ENCODE measurements at places on chromosomes 5 and 9.

DNA sequence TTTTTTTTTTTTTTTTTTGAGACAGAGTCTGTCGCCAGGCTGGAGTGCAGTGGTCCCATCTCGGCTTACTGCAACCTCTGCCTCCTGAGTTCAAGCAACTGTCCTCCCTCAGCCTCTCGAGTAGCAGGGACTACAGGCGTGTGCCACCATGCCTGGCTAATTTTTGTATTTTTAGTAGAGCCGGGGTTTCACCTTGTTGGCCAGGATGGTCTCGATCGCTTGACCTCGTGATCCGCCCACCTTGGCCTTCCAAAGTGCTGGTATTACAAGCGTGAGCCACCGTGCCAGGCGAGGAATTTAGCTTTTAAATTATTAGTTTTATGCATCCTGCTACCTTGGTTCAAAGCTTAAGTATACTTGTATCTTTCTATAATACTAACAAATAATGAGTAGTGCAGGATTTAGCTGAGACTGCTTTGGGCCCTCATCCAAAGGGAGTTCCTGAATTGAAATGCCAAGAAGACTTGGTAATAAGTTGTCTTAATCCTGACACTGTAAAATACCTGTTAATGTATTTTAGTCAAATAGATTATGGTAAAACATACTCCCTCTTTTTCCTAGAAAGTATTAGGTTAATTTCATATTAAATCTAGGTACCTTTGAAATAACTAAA lies 5.0 kb downstream of the CDC42SE2 start:
- no peak for DNase-seq

GRCh38 chr5:143916451-143916850 lies 104.5 kb downstream of the HMHB1 start:
- peak; percentile 64 for DNase-seq

GRCh38 chr9:134630861-134631260 lies 10.7 kb upstream of the COL5A1 start:
- DNase-seq: no peak

- DNase-seq: no peak
Measured at GRCh38 chr9:110776221-110776620, 107.6 kb downstream of the MUSK start.

DNA sequence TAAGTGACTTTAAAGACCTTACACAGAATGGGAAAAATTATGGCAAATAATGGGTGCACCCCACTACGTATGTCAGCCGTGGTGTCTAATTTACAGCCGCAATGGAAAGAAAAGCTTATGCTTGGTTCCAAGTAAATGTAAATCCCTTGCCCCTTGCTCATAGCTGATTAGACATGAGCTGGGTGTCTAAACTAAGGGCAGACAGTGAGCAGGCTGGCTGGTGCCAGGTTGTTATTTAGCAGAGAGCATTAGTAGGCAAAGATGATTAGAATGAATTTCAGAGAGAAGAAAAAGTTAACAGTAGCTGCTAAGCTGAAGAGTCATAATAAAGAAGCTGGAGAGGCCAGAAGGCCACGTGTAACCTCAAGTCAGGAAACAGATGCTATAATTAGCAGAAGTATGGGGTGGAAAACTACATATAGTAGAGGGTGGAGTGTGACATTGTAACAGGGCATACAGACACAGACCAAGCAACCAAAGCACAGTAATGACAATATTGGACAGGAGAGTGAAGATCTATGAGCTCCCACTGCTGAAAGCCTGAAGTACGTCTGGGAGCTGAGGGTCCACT lies 257.7 kb downstream of the MCTP1 start:
- DNase-seq: no peak

GRCh38 chr5:151227918-151228447 lies 4.1 kb upstream of the CCDC69 start:
- DNase-seq: no peak

- peak; percentile 50 for DNase-seq
Measured at GRCh38 chr5:159785656-159786055, 130.6 kb upstream of the ADRA1B start.

GRCh38 chr9:5326893-5327548 lies 12.7 kb downstream of the RLN1 start:
- no peak for DNase-seq

GRCh38 chr5:112642885-112643284 lies 94.8 kb upstream of the APC start:
- DNase-seq: peak; percentile 51

- DNase-seq: peak; percentile 29
Measured at GRCh38 chr9:650362-650761, 191.1 kb upstream of the DMRT1 start.

DNA sequence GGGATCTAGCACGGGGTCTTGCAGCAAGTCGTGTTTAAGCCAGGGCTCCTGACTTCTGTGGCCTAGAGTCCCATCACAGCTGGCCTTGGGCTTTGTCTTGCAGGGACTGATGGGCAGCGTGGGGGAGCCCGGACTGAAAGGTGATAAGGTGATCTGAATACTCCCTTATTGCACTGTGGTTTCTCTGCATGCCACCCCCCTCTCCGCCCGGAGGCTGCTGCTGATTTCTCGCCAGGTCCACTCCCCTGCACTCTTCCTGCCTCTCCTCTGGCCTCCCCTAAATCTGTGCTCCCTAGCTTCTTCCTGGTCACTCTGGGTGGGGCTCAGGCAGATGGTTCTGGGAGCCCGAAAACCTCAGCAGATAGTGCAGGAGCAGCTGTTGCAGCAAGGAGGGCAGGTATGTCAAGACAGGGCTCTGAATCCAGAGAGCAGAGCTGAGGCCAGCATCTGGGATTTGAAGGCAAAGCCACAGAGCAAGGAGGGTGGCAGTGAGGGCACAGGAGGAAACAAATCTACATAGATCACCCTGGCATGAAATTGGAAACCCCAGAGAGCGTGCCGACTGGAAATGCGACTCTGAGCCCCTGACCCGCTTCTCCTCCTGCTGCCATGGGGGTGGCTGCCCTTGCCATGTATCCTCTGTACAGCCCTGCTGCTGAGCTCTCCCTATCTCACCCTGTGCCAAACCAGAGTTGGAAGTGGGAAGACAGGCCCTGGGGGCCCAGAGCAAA lies 76.5 kb downstream of the COL27A1 start:
- no peak for DNase-seq

DNA sequence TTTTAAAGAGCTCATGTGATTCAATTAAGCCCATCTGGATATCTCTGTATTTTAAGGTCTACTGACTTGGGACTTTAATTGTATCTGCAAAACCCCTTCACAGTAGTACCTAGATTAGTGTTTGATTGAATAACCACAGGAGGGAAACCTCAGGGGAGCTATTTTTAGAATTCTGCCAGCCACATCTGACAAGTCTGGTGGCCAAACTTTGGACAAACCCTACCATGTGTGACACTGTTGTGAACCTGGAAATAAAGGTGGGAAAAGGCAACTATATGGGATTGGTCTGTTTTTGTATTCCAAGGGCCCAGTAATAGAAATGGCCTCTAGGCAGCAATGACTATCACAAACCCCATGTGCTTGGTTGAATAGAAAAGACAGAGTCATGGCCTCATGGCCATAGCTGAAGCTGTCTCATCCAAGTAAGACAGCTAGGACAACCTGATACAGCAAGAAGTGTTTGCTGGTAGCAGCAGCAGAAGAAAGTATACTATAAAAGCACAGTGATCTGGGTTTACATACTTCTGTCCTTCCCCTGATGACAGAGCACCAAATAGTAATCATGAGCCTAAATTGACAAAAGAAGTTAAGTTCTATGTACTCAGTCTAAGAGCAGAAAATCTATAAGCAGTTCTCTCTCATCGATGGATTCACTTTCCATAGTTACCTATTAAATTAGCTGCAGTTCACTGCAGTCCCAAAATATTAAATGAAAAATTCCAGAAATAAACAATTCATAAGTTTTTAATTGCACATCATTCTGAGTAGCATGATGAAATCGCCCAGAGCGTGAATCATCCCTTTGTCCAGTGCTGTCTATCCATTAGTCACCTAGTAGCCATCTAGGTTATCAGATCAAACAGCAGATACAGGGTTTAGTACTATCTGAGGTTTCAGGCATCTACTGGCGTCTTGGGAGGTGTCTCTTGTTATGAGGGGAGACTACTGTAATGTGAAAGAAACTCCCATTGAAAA lies 189.8 kb downstream of the ARHGAP26 start:
- peak; percentile 92 for DNase-seq

DNA sequence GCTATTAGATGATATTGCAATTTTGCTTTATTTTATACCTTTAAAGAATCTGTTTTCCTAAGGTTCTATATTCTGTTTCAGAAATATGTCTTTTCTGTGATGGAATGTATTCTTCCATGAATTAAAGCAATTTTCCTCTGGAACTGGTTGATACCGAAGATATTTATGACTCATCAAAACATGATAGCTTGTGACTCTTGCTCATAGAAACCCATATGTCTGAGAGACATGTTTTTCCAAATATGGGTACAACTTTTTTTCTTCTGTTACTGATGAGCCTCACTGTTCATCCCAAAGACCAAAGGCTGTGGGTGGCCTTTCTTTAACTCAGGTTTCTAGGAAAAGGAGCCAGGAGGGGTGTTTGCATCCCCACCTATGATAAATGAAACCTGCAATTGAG lies 126.1 kb upstream of the PAPPA start:
- peak; percentile 87 for DNase-seq

DNA sequence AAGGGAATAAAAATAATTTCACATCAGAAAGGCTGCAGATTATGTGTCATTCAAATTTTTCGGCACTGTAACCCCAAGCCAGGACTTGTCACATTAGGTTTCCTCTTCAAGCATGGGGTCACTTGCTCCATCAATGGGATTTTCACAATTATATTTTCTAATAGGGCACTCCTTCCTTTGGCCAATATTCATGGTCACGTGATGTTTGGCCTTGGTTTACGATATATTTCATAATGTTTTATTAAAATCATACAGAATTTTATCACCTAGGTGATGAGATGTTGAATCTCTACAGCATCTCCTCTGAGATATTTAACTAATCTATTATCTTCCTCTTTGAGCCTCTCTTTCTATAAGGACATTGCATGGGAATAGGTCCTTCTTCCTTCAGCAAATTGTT lies 523.5 kb upstream of the SEMA6A start:
- no peak for DNase-seq

GRCh38 chr5:77599679-77600078 lies 38.8 kb downstream of the OTP start:
- DNase-seq: no peak

DNA sequence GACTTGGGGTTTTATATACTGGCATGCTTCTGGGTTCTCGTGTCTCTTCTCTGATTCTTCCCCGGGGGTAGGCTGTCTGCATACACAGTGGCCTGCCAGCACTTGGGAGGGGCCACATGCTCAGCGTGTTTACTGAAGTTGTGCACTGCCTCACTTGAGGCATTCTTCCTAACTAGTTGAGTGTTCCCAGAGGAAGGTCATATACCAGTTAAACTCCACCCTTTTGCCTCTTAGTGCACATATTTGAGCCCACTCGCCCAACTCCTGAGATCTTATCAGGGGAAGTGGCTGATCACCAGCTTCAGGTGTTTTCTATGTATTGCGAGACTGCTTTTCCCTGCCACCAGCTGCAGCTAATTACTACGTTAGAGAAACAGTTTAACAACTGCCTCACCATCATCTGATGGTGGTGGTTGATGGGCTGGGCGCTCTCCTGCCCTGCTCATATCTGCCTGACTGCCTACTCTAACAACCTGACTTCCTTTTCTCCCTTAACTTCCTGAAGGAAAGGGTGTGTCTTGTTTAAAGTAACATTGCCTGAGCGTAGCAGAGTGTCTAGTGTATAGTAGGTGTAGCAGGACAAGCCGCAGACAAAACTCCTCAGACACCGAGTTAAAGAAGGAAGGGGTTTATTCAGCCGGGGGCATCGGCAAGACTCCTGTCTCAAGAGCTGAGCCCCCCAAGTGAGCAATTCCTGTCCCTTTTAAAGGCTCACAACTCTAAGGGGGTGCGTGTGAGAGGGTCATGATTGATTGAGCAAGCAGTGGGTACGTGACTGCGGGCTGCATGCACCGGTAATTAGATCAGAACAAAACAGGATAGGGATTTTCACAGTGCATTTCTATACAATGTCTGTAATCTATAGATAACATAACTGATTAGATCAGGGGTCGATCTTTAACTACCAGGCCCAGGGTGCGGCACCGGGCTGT lies 60.1 kb upstream of the CLINT1 start:
- peak; percentile 26 for DNase-seq

DNA sequence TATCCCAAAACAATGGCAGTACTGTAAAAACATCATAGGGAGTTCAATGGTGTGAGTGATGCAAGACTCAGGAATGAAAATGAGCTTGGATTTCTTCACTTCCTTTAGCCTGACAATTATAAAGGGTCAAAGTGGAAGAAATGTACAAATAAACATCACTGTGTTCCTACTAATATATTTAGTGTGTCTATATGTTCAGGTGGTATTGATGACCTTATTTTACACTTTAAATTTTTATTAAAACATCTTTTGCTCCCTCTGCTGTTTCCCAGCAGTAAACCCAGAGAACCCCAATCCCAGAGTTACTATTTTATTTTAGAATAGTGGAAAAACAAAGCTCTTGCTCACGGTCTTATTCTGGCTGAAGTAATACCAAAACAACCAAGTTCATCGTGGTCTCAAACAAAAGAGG lies 2.0 kb downstream of the LOX start:
- DNase-seq: peak; percentile 66

DNA sequence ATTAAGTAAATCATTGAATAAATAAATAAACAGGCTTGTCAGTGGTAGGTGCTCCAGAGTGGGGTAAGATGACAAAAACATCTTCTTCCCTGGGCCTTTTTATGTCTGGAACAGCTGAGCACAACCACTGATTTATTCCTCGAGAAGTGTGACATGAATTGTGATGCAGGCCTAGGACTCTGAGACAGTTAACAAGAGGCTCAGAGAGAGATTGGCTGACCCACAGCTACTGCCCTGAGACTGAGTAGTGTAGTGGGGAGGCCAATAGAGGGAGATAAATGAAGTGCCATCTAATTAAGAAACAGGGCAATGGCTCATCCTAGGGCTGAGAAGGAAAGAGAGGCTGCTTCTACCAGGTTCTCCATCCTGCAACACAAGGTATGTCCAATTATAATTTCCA lies 369.3 kb upstream of the TRPC7 start:
- no peak for DNase-seq

GRCh38 chr5:134101686-134102439 lies 12.6 kb upstream of the TCF7 start:
- DNase-seq: peak; percentile 48

GRCh38 chr5:131671409-131671808 lies 36.4 kb upstream of the RAPGEF6 start:
- peak; percentile 36 for DNase-seq

- DNase-seq: no peak
Measured at GRCh38 chr5:124410539-124411488, 335.6 kb downstream of the ZNF608 start.

DNA sequence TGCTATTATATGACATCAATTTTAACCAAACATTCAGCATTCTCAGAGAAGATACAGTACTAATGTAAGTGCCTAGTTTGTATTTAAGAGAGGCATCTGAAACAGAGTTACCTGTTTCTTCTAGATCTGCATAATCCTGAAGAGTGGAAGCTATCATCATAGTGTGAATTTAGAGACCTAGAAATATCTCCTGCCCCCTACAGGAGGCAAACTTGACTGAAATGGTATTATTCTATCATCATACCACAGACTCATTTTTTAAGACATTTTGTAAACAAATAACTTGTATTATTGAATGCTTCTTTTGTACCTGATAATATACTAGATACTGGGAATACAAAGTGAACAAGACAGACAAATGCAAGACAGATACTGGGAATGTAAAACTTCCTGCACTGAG lies 216.8 kb upstream of the RPS23 start:
- DNase-seq: peak; percentile 26

All from EH (cell line).